ENCODE measurements at places on chromosomes 3 and 15. TPM values are rescaled to one million over a fixed set of nuclear protein-coding genes. Genes with fewer than 3 reads are reported as not detected.

Gene COPS2
- total RNA-seq = 38.2 TPM

Gene SLC9C1
- total RNA-seq = 1.3 TPM

Gene AGTR1
- 35.2 TPM for total RNA-seq

Gene FOXL2
- not detected for total RNA-seq

Gene SERPINI2
- 2.2 TPM for total RNA-seq

Gene SLC38A3
- 7.9 TPM for total RNA-seq

Gene GOLIM4
- 63.7 TPM for total RNA-seq

Gene PLA2G4E
- not detected for total RNA-seq

Gene SLC2A2
- not detected for total RNA-seq

Gene CDC25A
- total RNA-seq = 0.74 TPM

Gene LHFPL4
- total RNA-seq = not detected

Gene SCN11A
- total RNA-seq = 0.08 TPM

Data from right atrium auricular region (tissue), 2 donors.